ENCODE measurements at places on chromosomes 16 and 17. TPM values are rescaled to one million over a fixed set of nuclear protein-coding genes. Genes with fewer than 3 reads are reported as not detected.
A peak's percentile ranks its signal among the peaks of the same experiment; 100 is the strongest.

DNA sequence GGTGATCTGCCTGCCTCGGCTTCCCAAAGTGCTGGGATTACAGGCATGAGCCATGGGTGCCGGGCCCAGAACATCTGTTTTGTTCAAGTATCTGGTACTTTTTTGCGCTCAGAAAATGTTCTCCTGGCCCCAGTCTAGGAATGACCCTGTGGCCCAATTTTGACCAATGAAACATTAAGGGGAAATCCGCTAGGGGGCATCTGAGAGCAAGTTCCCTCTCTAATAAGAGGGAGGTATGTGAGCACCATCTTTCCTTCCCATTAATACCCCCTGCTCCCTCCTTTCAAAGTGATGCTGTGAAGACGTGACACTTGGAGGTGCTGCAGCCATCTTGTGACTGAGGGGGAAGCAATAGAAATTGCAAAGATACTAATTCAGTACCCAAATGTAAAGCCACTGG is 16.5 kb upstream of the CLEC3A start:
- H3K4me1 ChIP-seq = no peaks in the 10 kb centered on the region
- H3K36me3 ChIP-seq = no peaks in the 10 kb centered on the region
- no peak for DNase-seq
- no peak overlapping the region for H3K4me3 ChIP-seq

- DNase-seq = peak; percentile 53
- no peak overlapping the region for H3K27ac ChIP-seq
- no peak overlapping the region for H3K4me3 ChIP-seq
- H3K27me3 ChIP-seq = no peaks in the 10 kb centered on the region
Observed at GRCh38 chr16:85931596-85932402, 32.8 kb downstream of the IRF8 start.

DNA sequence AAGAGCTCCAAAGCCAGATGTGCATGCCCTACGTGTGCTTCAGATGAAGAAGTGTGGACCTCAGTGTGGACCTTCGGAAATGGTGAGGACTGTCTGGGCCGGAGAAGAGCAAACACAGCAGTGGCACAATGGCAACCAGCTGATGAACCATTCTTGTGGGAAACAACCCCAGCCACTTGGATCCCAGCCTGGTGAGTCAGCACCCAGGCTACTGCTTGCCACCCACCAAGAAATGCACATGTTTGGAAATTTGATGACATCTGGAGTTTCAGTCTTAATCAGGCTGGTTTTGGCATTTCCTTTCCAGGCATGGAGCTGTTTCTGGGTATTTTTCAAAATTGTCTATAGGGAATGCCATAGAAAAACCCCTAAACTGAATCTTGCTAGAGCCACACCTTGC is 42.7 kb downstream of the DYNLRB2 start:
- H3K27me3 ChIP-seq = no peaks in the 10 kb centered on the region
- H3K4me3 ChIP-seq = no peak overlapping the region
- no peak overlapping the region for H3K27ac ChIP-seq
- DNase-seq = no peak

DNA sequence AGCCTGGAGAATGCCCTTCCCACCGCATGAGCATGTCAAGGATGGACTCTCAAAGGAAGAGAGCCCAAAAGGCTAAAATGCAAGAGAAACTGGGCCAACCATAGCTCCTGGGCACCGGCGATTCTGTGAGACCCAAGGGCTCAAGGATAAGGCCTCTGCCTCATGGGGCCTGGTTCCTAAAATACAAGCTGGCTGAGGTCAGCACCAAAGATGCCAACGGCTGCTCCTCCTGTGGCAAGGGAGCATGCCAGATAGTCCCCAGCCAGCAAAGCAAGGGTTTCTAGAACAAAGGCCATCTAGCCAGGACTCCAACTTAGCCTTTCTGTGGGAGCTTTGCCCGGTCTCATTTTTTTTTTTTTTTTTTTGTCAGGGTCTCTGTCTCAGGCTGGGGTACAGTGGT is 20.1 kb downstream of the GPRC5B start:
- no peaks in the 10 kb centered on the region for H3K27me3 ChIP-seq
- DNase-seq = no peak

DNA sequence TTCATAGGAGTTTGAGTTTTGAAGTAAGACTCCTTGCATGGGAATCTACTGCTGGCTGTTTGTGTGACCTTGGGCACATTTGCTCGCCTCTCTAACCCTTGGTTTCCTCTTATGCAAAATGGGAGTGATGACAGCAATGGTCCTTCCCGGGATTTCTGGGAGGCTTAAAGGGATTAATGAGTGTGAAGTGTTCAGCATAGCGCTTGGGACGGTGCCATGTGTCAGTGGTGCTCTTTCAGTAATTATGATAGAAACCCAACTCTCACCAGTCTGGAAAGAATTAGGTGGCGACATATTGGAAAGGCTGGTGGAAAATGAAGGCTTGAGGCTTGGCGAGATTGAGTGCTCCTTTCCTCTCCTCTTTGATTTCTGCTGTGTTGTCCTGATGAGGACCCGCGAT is 429.2 kb upstream of the EEF2KMT start:
- H3K36me3 ChIP-seq = no peaks in the 10 kb centered on the region
- H3K27me3 ChIP-seq = no peaks in the 10 kb centered on the region
- no peaks in the 10 kb centered on the region for H3K4me1 ChIP-seq
- no peak for DNase-seq
- no peak overlapping the region for H3K4me3 ChIP-seq
- H3K27ac ChIP-seq = no peak overlapping the region

SOX9 gene
- total RNA-seq = 6.3 TPM

PLXDC1 gene
- total RNA-seq = 13.3 TPM

All from upper lobe of left lung (tissue), 6 donors.